ENCODE measurements at places on chromosomes 7 and 10.
A peak's percentile ranks its signal among the peaks of the same experiment; 100 is the strongest.

- DNase-seq = peak; percentile 95
Observed at GRCh38 chr10:95394161-95394880, 103.5 kb upstream of the PDLIM1 start.

- no peak for DNase-seq
Observed at GRCh38 chr10:15167411-15168290, 842 bp downstream of the NMT2 start.

- DNase-seq = no peak
Observed at GRCh38 chr10:27816320-27816719, 70.7 kb upstream of the MKX start.

DNA sequence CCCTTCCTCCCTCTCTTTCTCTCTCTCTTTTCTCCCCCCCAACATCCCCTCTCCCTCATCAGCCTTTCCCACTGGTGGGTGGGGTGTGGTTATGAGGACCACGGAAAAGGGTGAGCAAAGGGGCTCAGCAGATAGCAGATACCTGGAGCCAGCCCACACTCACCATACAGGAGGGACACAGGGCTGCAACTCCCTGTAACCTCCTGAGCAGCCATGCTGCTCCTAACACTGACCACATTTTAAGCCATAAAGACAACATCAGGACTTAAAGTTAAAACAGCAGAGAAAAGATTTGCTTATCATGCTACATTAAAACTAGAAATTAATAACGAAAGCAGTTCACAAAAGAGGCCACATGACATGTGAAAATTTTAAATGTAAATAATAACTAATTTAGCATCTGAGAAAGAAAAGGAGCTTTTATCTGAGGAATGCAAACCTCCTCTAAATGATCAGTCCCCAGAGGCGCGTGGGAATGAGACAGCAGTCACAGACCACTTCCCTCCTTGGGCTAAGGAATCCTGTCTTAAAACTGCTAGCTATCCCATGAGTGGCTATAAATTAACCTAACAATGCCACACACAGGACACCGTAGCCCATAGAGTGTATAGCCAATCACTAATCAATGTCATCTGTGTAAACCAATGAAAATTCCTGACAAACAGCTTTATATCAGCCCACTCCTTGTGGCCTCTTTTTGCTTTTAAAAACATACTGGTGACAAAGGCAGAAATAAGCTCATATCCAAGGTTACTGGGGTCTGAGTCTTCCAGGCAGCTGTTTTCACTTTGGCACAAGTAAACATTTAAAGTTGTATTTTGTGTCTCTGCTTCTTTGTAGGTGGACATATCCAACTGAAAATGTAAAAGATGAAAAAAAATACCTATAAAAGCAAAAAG, 33.3 kb downstream of the PKD1L1 start:
- DNase-seq = no peak

- no peak for DNase-seq
Observed at GRCh38 chr10:99236627-99237309, 1.1 kb upstream of the HPSE2 start.

- peak; percentile 61 for DNase-seq
Observed at GRCh38 chr7:149090397-149091195, at the start of gene ZNF786. Gene ZNF786 (minus strand): TSS chr7:149090718. CDS start chr7:149090640, 78 bp downstream.

Measured in foreskin keratinocyte (primary cell).